ENCODE measurements at places on chromosomes 1 and 21.

DNA sequence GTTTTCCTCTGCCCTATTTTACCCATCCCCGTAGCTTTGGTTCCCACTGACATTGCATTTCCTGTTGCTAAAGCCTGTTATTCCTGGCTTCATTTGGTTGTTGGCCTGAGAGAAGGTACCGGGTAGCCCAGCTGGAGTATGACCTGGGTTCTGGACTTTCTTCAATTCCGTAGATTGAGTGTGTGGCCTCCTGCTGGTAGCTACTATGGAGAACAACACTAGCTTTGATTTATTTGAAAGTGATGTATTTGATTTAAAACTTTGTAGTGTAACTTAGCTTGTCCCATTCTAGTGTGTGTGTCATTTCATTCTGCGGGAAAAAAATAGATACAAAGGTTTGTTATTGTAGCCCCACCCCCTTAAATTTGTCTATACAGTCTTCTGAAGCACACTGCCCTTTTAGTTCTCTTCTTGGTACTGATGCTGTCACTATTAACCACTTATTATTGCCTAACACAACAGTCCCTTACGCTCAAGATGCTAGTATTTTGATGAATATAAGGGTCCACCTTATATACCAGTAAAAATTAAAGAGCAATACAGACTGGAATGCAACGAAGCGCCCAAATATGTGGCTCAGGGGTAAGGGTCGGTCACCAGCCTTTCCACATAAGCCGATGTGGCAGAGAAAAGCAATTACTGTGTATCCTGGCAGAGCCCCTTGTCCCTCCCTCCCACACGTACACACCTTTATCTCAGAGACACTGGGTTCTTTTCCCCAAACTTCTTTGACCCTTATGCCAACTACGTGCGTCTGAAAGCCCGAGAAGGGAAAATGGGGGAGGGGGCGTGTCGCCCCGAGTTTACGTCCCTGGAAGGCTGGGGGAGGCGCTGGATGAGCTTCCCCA is 643 bp upstream of the MOV10 start:
- peak; percentile 78 for DNase-seq

DNA sequence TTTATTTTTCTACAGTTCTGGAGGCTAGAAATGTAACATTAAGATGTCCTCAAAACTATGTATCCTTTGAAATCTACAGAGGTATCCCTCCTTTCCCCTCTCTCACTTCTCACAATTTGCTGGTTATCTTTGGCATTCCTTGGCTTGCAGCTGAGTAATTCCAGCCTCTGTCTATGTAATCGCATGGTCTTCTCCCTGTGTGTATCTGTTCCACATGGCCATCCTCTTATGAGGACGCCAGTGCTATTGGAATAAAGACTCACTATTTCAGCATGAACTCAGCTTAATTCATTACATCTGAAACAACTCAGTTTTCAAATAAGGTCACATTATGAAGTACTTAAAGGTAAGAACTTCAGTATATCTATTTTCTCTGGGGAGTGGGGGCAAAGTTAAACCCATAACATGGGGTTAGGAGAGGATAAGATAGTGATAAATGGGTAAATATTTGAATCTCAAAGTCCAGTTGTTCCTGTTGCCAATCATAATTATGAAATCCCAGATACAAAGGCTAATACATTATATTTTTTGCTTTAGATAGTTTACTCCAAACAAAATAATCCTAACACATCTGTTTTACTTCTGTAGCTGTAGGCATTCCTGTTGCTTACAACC is 1290.8 kb downstream of the NCAM2 start:
- no peak for DNase-seq

- DNase-seq = no peak
Observed at GRCh38 chr1:151813271-151813977, 8.2 kb upstream of the LINGO4 start.

- no peak for DNase-seq
Observed at GRCh38 chr1:76546354-76546933, 320.8 kb upstream of the ST6GALNAC5 start.

GRCh38 chr1:244052016-244052727 is 1.1 kb downstream of the ZBTB18 start:
- peak; percentile 76 for DNase-seq

- DNase-seq = peak; percentile 95
Observed at GRCh38 chr21:27700974-27701614, 734.2 kb upstream of the ADAMTS5 start.

GRCh38 chr1:117642963-117643362 is 37.1 kb downstream of the TENT5C start:
- DNase-seq = no peak

- no peak for DNase-seq
Observed at GRCh38 chr1:172122381-172122780, 281.1 kb downstream of the DNM3 start.

DNA sequence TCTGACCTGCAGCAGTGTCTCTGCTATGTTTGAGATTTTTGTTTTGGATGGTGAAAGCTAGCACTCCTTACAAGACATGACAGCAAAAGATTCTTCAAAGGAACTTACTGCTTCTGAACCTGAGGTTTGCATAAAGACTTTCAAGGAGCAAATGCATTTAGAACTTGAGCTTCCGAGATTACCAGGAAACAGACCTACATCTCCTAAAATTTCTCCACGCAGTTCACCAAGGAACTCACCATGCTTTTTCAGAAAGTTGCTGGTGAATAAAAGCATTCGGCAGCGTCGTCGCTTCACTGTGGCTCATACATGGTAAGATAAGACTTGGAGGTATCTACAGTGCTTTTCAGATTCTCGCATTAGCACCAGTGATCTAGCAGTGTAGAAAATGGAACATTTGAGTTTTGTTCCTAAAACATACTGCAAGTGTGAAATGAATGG is 200.2 kb downstream of the PDE4B start:
- no peak for DNase-seq

DNA sequence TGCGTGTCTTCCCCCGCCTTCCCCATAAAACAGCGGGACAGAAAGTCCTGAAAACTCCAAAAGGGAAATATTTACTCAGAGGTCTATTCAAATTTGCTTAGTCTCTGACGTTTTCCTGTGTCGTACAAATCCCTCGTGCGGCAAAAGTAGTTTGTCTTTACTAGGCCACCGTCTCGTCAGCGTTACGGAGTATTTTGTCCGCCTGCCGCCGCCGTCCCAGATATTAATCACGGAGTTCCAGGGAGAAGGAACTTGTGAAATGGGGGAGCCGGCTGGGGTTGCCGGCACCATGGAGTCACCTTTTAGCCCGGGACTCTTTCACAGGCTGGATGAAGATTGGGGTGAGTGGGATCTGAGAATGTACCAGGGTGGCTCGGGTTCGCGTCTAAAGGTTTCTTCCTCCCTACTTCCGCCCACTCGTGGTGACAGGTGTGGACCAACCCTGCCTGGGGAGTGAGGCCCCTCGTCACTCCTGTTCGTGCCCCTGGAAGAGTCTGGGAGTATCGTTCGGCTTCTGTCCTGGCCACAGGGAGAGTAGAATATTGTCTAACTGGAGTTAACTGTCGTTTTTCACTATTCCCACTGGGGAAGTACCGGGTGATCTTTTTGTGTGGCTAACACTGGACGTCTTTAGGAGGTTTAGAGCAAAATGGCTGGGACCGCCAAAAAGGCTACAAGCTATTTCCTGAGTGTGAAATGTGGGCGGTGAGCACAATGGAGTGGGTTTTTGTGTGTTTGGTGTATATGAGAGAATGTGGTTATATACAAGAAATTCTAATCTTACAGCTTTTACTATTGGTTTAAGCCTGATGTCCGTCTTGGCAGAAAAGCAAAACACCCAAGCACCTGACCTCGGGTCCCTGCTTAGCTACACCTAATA is at the start of gene ATF6:
Gene ATF6 (plus strand): TSS at position 219 of the 880 bp plus-strand sequence. CDS start 41 bp downstream, at position 260.
- peak; percentile 98 for DNase-seq

- no peak for DNase-seq
Observed at GRCh38 chr1:51551848-51552296, 32.8 kb upstream of the EPS15 start.

GRCh38 chr1:43799656-43800635 is 92.6 kb downstream of the ST3GAL3 start:
- peak; percentile 21 for DNase-seq

DNA sequence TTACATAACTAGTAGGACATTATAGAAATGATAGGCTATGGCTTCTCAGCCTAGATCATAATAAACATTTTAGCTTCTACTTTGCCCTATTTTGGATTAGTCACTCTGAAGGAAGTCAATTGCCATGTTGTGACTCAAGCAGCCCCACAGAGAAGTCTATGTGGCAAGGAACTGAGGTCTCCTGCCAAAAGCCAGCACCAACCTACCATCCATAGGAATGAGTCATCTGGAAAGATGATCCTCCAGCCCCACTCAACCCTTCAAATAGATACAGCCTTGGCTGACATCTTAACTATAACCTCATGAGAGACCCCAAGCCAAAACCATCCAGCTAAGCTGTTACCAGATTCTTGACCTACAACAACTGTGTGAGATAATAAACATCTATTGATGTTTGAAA is 76.3 kb upstream of the BEND5 start:
- no peak for DNase-seq

DNA sequence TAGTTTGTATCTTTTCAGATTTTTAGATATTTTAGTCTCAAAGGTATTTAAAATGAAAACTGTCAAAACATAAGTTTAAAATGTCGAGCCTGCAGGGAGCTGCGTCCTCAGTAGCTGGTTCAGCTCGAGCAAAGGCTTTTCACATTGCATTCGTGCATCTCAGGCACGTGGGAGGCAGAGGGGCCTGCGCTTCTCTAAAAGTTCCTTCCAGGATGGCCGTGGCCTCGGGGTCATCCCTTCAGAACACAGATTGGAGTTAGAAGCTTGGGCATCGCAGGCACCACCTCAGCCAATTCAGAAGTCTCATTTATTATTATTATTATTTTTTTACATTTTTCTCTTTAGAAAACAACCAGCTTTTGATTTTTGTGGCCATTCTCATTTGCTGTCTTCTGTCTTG is 66.9 kb upstream of the DIP2A start:
- no peak for DNase-seq

DNA sequence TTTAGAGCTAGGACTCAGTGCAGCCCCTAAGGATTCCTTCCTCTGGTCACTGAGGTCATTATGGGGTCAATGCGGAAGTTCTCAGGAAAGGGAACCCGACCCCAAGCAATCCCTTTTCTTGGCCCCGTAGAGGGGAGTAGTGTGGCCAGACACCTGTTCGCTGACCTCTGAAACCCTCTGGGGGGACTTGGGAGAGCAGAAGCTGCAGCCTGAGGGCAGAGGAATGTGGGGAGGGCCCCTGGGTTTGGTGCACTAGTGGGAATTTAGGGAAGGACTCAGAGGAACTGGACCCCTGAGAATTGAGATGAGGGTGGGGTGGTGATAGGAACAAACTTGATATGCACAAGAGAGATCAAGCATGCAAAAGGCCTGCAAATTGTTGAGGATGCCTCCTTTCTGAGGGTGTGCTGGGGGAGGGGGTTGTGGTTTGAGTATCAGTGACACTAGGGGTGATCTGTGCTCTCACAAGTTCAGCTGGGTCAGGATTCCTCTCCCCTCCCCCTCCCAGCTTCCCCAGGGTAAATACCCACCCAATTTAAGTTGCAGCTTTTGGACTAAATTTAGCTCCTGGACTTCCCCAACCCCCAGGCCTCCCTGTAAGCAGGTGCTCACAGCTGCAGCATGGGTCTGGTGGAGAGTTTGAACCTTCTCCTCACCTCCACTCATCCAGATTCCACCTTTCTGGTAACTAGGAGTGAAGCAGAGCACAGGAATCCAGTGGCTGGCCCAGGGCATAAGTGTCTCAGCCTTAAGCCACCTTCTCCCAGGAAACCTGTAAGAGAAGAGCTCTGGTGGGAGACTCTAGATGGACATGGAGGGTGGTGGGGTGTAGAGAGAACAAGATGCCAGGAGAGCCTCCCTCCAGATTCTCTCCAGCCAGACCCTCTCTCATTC is 13.5 kb downstream of the ADAMTSL4 start:
- peak; percentile 75 for DNase-seq

GRCh38 chr1:27864264-27864895 is 8.0 kb upstream of the THEMIS2 start:
- peak; percentile 53 for DNase-seq

- DNase-seq = peak; percentile 19
Observed at GRCh38 chr1:214532070-214532469, 19.3 kb downstream of the PTPN14 start.

- peak; percentile 46 for DNase-seq
Observed at GRCh38 chr1:8465013-8465412, 147.1 kb downstream of the SLC45A1 start.

DNA sequence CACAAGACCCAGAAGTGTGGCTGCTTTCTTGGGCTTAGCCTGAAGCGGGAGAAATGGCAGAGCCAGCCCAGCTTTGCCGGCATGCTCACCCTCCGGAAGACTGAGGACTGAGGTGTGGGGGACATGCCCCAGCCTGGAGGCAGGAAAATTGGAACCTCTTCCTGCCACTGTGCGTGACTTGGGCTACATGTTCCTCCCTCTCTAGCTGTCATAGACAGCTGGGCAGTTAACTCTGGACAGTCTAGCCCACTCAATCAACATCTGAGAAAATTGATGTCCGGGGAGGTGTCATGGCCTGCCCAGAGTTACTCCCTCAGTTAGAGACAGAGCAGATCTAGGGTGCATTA is 59.7 kb downstream of the UBE2T start:
- no peak for DNase-seq

DNA sequence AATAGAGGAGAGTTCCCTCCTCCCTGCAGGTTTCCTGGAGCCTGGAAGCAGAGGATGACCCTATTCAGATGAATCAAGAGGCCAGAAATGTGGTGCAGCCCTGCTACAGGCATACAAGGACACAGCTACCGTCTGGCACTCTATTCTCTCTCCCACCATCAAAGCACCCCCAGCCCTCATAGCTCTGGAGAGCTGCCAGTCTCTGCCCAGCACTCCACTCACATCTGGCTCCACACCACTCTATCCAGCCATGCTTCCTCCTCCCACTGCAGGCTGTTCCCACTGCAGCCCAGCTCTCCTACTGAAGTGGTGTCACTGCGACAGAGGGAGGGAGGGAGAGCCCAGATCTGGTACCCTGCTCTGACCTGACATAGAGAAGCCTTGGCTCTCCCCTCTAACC is 18.4 kb downstream of the SYT2 start:
- no peak for DNase-seq

- no peak for DNase-seq
Observed at GRCh38 chr21:44397431-44398031, 44.1 kb downstream of the TRPM2 start.

- no peak for DNase-seq
Observed at GRCh38 chr1:117685936-117686806, 80.3 kb downstream of the TENT5C start.

DNA sequence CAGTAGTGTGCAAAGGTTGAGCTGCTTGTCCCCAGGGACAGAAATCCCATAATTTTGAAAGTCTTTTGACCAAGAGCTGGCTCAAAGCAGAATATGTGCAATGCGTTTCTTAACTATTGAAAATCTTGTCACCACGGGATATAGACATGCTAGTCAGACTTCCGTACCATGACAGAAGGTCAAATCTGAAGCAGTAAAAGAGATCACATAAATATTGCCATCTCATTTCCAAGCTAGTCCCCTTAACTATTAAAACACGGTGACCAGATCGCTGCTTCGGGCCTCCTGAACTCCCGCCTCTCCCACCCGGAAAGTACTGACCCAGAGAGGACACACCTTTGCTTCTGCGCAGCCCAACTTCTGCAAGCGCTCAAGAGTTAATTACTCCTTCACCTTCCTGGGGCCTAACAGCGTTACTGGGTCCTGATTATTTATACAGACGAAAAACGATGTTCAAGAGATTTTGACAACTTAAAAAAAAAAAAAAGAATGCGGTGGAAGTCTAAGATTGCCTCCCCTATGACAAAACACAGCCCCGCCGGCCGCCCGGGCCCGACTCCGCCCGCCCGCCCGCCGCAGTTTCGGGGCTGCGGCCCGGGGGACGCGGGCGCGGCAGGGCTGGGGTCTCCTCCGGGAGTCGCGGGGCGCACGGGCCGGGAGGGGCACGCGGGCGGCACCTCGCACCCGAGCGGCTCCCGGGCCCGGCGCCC is 692 bp downstream of the SORT1 start:
- no peak for DNase-seq
